Right atrium auricular region (tissue), 2 donors: ENCODE measurements at places on chromosomes 16 and 17.

DNA sequence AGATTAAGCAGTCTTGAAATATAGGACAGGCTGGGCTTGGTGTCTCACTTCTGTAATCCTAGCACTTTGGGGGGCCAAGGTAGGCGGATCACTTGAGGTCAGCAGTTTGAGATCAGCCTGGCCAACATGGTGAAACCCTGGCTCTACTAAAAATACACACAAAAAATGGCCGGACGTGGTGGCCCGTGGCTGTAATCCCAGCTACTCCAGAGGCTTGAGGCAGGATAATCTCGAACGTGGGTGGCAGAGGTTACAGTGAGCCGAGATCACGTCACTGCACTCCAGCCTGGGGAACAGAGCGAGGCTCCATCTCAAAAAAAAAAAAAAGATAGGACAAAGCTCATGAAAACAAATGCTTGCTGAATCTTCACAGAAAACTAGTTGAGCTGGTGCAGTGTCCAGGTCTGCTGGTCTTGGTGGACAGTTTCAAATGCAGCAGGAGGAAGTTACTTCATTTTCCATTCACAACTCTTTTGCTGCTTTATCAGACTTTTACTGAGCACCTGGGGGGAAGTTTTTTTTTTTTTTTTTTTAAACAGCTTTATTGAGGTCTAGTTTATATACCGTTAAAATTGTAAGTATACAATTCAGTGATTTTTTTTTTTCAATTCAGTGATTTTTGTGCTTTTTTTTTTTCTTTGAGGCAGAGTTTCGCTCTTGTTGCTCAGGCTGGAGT lies 45.2 kb downstream of the SNX29 start:
- no peak for DNase-seq

GRCh38 chr16:54928411-54929089 lies 2.1 kb upstream of the IRX5 start:
- no peak for DNase-seq

GRCh38 chr17:80023481-80024205 lies 12.0 kb downstream of the TBC1D16 start:
- no peak for DNase-seq

DNA sequence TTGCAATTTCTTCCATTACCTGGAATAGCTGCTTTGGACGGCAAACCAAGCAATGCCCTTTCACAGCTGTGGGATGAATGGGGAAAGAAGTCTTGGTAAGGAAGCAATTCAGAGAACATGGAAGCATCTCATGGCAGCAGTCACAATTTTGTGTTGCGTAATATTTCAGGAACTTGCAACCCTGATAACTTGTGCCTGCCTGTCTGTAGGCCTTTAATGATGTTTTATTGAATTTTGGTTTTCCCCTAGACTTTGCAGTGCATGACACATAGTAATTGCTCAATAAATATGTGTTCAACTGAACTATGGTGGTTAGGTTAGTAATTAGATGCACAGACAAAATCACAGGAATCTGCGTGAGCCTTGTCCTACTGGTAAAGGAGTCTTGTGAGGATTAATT lies 439.5 kb downstream of the WWOX start:
- DNase-seq: no peak

DNA sequence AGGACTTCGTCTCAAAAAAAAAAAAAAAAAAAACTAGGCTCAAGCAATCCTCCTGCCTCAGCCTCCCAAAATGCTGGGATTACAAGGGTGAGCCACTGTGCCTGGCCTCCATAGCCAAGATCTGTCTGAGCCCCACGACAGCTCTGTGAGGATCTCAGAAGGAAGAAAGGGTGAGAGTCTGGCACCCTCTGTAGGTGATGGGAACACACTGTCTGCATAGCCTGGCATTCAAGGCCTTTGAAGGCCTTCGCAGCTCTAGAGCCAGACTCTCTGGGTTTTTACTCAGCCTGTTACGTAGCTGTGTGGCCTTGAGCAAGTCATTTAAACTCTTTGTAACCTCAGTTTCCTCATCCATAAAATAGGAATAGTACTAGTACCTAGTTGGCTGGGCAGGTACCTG lies 6.3 kb upstream of the XPO6 start:
- no peak for DNase-seq
